ENCODE measurements at places on chromosomes 3 and 15.
A peak's percentile ranks its signal among the peaks of the same experiment; 100 is the strongest.

DNA sequence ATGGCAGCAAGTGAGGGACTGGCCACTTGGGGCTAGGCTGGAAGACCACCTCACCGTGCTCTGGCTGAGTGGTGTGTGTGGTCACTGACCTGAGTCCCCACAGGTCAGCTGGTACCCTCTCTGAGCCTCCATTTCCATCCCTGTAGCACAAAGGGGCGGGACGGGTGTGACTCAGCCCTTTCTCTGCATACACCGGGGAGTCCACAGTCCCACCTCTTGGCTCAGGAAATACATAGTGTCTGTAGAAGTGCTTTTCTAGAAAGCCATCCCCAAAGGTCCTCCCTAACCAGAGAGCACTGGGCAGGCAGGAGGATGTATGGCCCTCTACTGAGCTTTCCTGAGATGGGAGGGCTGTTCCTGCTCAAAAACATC is 27.2 kb downstream of the WNT7A start:
- DNase-seq, result no peak

DNA sequence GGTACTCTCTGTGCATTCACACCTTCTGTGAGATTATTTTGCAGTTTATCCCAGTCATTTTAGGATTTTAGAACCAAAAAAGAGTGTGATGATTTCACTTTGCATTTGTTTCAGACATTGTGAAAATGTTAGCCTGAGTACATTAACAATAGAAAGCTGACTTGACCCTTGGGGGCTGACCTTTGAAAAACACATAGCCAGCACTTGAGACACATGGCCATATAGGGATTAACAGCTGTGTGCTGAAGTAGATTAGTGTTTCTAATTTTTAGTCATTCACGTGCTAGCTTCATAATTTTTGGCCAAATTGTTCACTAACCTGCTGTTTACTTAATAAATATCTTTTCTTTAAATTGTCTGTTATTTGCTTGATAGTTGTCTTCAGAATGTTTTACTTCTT is 3.5 kb downstream of the FEM1B start:
- no peak for DNase-seq

DNA sequence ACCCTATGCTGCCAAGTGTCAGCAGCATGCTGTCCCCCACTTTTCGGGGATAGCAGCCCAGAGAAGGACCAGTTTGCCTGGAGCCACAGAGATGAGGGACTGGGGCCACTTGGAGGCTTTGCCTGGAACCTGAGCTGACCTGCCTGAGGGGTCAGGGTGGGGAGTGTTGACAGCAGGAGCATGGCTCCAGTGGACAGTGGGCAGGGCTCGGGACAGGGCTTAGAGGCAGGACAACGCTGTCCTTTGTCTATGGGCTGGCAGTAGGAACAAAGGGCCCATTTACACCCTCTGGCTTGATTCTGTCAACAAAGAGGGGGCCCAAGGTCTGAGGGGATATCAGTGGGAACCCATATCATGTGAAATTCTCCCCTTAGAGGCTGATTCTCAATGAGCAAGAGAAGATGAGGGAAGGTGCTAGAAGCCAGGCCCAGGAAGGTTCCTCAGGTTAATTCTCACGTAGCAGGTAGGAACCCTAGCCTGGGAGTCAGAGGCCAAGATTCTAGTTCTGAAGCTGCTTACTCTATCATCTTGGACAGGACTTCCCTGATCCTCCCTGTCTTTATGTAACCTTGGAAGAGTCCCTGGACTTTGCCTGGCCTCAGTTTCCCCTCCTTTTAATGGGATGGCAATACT is 29.7 kb upstream of the HHATL start:
- DNase-seq, result no peak

- no peak for DNase-seq
Measured at GRCh38 chr3:28278918-28279317, 37.5 kb downstream of the CMC1 start.

- DNase-seq, result no peak
Measured at GRCh38 chr3:115657168-115657567, 33.9 kb downstream of the GAP43 start.

- DNase-seq, result no peak
Measured at GRCh38 chr15:66269326-66270090, 16.0 kb upstream of the MEGF11 start.

GRCh38 chr3:39102504-39103323 is 4.7 kb downstream of the GORASP1 start:
- DNase-seq, result no peak

DNA sequence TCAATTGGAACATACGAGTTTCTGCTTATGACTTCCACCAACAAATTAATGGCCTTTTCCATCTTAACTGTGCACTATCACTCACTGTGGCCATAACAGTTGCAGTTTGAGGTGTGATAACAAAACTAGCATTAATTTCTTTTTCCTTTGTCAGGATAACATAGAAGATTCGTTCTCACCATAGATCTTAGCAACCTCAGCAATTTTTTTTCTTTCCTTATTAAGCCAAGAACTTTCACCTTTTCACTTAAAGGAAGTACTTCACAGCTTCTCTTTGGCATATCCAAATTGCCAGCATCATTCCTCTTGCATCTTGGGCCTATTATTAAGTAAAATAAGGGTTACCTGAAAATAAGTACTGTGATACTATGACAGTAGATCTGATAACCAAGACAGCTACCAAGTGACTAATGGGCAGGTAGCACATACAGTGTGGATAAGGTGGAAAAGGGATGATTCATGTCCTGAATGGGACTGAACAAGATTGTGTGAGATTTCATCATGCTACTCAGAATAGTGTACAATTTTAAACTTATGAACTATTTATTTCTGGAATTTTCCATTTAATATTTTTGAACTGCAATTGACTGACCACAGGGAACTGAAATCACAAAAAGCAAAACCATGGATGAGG is 46.6 kb downstream of the CEP70 start:
- DNase-seq, result no peak

DNA sequence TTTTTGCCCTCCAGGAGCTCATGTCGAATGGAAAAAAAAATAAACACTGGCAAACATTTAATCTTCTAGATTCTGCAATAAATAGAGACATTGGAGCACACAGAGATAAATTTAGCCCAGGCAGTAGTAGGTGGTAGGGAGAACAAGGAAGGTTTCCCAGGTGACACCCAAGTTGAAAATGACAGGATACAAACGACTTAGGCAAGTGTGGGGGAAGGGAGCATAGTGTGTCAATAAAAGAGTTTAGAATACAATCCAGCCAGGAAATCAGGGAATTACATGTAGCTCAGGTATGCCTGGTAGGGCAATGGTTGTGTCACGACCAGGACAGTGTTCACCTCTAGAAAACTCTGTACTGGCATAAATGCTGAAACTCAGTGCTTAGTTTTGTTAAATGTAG is 364.6 kb upstream of the AGTR1 start:
- DNase-seq, result no peak

DNA sequence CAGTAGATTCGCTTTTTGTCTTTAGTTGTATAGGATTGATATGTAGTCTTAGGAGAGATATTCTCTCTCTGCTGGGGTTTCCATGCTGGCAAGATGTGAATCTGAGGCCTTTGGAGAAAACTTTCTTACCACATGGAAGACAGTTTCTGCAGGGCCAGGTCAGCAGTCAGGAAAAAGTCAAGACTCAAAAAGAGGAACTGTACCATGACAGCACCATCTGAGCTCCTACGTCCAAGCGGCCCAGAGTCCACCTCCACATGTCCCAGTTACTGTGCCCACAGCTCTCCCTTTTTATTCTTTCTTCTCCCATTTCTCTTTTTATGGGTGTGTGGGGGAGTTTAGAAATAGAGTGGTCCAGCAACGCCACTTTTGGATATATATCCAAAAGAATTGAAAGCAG is 172.0 kb downstream of the MTHFS start:
- DNase-seq, result no peak

- DNase-seq, result no peak
Measured at GRCh38 chr3:7700539-7700938, 801.1 kb upstream of the LMCD1 start.

DNA sequence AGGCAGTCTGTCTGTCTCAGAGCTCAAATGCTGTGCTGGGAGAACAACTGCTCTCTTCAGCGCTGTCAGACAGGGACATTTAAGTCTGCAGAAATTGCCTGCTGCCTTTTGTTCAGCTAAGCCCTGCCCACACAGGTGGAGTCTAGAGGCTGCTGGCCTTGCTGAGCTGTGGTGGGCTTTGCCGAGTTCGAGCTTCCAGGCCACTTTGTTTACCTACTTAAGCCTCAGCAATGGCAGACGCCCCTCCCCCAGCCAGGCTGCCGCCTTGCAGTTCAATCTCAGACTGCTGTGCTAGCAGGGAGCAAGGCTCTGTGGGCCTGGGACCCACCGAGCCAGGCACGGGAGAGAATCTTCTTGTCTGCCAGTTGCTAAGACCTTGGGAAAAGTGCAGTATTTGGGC is 25.0 kb upstream of the RPP14 start:
- no peak for DNase-seq

- no peak for DNase-seq
Measured at GRCh38 chr3:71266875-71267274, 316.7 kb downstream of the FOXP1 start.

- DNase-seq, result no peak
Measured at GRCh38 chr3:127375151-127375930, 87.5 kb upstream of the PRR20G start.

- no peak for DNase-seq
Measured at GRCh38 chr3:181446741-181447140, 265.0 kb upstream of the SOX2 start.

GRCh38 chr15:65083262-65083701 is 6.7 kb downstream of the KBTBD13 start:
- DNase-seq, result no peak

DNA sequence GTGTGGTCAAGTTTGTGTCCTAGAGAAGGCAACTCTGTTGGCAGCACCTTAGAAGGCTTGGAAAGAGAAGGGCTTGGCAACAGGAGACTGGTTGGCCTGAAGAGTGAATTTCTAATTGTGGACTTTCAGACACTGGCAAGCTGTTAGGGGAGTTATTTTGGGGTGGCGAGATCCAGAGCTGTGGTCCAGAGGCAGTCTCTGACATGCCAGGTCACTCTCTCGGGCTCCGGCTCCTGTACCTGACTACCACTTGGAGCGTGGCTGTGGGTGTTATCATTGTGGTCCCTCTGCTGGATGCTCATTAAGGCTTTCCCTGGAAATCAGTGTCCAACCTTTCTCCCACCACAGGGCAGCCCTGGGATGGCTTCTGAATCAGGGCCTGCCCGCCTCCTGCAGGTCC is 209.0 kb downstream of the SLCO3A1 start:
- DNase-seq, result no peak

GRCh38 chr15:25707656-25708365 is 155.3 kb downstream of the ATP10A start:
- no peak for DNase-seq

DNA sequence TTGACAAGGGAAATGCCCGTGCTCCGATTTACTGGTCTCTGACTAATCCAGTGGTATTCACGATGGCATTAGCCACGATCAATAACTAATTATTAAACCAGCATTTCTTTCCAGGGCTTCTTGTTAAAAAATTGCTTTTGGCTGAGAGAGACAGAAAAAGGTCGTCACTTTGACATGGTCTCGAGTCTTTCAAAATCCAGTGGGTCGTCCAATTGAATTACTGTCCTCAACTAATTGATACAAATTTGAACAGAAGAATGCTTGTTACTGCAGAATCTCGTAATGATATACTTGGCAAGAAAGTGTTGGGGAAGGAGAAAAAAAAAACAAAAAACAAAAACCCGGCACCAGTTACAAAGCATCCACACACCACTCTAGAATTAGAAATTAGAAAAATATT is 318.4 kb downstream of the NR2F2 start:
- DNase-seq, result no peak

GRCh38 chr15:92438471-92438870 is 44.8 kb downstream of the ST8SIA2 start:
- no peak for DNase-seq

DNA sequence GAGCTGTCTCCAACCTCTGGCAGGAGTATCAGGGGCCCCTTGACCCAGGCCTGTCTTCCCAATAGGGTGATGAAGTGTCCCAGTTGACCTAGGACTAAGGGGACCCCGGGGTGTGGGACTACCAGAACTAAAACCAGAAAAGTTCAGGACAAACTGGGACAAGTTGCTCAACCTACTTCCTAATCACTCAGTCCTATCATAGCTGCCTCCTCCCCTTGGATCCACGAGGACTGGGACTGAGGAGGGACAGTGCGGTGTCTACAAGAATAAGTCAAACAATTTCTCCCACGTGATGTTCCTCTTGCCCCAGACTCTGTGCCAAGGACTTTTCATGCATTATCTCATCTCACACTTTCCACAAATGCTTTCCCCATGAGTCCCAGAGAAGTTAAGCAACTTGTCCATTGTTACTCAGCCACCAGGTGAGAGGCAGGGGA is 49.4 kb upstream of the SLCO2A1 start:
- no peak for DNase-seq

DNA sequence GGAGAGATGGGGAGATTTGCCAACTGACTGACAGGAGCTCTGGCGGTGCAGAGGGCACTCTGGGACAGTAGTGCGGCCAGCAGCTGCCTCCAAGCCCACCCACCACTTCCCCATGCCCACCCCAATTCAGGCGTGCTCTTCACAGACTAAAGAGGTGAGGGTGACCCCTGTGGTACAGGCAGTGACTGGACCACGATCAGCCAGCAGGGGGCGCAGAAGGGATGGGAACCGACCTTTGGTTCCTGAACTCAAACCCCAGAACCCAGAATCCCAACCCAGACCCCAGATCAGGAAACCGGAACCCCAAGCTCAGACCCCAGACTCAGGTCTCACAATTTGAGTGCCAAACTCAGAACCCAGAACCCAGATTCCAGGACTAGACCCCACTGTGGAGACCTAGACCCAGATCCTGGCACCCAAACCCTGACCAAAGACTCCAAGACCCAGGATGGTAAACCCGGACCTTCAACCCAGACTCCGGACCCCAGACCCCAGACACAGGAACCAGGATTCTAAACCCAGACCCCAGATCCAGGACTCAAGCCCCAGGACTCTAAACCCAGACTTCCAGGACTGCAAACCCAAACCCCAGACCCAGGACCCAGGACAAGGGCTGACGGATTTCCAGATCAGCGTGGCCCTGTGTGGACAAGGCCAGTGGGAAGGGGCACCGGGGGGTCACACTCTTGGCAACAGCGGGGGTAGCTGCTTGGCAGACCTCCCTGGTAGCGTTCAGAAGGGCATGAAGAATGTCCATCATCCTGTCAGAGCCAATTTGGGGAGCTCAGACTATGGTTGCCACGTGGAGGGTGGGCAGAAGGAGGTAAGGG is 3.7 kb upstream of the MYL3 start:
- DNase-seq, result peak; percentile 89

GRCh38 chr3:190265796-190266195 is 56.5 kb downstream of the CLDN1 start:
- no peak for DNase-seq

DNA sequence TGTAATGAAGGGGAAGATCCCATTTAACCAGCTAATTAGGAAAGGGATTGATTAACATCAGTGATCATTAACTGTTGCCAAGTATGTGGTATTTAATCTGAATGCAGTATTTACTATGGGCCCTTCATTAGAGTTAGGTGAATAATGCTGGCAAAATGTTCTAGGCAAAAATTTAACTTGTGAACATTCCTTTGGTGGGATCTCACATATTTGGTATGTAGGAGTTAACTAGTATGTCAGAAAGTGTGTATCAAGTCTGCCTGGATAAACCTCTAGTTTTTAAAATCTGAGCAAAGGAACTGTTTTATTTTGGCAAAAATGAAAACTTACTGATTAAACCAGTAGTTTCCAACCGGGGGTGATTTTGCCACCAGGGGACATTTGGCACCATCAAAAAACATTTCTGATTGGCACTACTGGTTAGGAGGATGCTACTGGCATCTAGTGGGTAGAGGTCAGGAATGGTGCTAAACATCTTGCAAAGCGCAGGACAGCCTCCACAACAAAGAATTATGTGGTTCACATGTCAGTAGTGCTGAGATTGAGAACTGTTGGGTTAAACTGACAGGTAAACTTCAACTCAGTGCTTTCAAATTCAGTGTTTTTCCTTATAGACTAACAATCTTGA is 22.5 kb downstream of the LRTM1 start:
- DNase-seq, result no peak

All from stimulated activated CD4-positive, alpha-beta T cell treated with anti-CD3 and anti-CD28 coated beads, Interleukin-12 subunit alpha, Interleukin-12 subunit beta, amount 100 ng/mL, for 4 hours (primary cell).